ENCODE measurements at places on chromosomes 4 and X.

DNA sequence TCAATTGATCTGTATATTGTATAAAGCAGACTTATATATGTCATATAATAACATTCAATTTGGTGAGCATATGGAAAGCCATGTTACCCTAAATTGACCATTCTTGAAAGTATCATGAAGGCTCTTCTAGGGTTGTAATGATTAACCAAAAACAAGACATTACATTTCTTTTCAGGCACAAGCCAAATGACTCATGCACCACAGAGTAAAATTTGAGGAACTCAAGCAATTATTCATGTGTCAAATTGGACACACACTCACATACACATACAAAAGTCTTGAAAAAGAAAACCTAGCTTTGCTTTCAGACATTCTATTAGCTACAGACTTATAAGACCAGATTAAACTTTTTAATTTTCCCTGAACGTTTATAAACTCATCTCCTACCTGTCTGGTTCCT lies 146.5 kb upstream of the PCDH18 start:
- no peak for DNase-seq

GRCh38 chr4:5995901-5996623 lies 22.2 kb downstream of the C4orf50 start:
- DNase-seq = no peak

GRCh38 chr4:87911252-87911774 lies 64.2 kb upstream of the SPP1 start:
- DNase-seq = no peak

GRCh38 chr4:180160195-180160983 lies 2082.8 kb upstream of the TENM3 start:
- no peak for DNase-seq

DNA sequence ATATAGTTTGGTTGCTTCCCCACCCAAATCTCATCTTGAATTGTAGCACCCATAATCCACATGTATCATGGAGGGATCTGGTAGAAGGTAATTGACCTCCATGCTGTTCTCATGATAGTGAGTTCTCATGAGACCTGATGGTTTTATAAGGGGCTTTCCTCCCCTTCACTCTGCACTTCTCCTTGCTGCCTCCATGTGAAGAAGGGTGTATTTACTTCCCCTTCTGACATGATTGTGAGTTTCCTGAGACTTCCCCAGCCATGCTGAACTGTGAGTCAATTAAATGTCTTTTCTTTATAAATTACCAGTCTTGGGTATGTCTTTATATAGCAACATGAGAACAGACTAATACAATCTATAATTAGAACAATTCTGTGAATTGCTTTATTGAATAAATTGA lies 11.9 kb upstream of the DCAF4L1 start:
- DNase-seq = no peak

Data from adrenal gland (tissue), 19 donors.